ENCODE measurements at places on chromosomes 7 and 10.

DNA sequence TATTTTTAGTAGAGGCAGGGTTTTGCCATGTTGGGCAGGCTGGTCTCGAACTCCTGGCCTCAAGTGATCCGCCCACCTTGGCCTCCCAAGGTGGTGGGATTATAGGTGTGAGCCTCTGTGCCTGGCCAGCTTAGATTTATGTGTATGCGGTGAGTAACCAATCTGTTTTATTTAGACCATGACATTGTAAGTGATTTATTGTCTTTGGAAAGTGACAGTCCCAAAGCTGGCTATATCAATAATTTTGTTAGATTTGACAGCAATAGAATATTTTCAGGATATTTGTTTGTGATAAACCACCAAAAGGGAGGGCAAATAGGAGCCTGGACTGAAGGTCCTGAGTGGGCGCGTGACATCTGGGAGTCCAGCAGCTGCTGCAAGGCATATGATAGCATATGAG lies 75.7 kb downstream of the XRCC2 start:
- no peak for DNase-seq

- no peak for DNase-seq
Measured at GRCh38 chr7:39967406-39968161, 17.5 kb downstream of the CDK13 start.

- no peak for DNase-seq
Measured at GRCh38 chr10:112388548-112388947, 14.6 kb downstream of the ACSL5 start.

- no peak for DNase-seq
Measured at GRCh38 chr7:42106562-42106961, 130.4 kb downstream of the GLI3 start.

- DNase-seq, result no peak
Measured at GRCh38 chr7:76296743-76297740, 5.4 kb upstream of the HSPB1 start.

- peak; percentile 81 for DNase-seq
Measured at GRCh38 chr10:79206300-79207095, 137.7 kb downstream of the ZMIZ1 start.

DNA sequence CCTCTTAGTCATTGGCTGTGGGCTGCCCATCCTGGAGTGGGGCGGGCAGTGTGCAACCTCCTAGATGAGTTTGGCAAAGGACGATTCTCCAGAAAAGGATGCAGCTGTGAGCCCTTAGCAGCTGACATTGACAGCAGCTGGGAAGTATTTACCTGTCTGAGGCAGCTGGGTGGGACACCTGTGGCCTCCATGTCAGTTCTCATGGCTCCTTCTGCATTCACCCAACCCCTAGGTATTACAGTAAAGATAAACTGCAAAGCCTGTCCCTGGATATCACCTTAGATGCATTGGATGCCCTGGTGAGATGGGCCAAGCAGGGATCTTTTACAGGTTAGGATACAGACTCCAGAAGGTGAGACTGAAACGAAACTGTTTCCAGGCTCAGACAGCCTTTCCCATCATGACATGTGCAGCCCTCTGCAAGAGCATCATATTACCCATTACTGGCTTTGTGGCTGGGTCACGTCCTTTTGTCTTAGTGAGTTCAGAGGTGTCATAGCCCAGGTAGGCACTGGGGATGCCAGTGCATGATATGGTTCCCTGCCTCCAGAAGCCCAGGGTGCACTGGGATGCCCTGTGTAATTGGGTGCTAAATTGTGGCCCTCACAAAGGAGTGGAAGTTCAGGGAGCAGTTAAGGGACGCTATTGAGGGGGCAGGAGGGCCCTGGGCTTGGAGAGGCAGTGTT lies 28.9 kb downstream of the MINDY4 start:
- DNase-seq, result no peak

DNA sequence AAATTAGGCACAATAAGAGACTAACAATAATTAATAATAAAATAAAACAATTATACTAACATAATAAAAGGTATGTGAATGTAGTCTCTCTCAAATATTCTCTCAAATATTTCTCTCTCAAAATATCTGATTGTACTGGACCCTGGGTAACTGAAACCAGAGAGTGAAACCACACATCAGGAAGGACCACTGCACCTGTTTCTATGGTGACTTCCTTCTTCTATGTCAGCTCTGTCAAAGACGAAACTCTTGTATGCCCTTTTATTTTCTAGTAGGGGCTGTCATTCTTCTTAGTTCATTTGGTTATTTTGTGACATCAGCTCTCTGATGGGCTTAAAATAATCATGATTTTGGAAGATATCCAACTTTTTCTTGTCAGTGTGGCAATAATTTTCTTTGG lies 428.0 kb upstream of the TPK1 start:
- DNase-seq, result no peak

DNA sequence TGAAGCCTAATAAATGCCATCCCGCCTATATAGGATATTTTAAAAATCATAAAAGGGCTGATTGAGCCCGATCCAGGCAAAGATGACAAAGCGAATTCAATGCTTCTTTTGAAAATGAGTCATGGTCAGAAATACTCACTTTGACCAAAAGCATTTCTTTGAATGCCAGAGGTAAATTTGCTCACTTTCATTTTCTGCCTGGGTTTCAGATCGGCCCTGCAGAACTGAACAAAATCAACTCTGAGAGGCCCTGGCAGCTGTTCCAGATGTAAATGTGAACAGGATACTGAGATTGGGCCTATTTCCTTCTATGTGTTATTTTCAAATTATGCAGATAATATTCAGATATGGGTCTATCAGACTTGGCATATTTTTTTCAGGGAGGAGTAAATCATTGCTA lies 114.8 kb upstream of the ARID5B start:
- no peak for DNase-seq

DNA sequence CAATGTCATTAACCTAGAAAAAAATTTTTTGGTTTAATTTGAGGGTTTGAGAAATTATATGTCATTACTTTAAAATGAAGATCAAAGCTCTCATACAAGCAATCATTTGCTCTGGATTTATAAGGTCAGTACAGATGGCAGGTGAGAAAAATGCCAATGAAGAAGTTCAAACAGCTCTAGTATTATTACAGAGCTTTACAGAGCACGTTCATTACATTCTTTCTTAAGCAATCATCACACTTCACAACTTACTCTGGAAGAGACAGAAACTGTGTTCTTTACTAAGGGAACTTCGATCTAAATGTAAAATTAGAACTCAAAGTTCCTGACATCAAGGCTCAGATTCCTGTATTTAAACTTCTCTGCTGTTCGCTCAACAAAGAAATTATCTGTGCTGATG lies 153.4 kb downstream of the ATE1 start:
- DNase-seq, result no peak

All from chondrocyte (in vitro differentiated cells).